Activated CD4-positive, alpha-beta memory T cell treated with anti-CD3 and anti-CD28 coated beads for 36 hours (primary cell): ENCODE measurements at places on chromosomes 3 and 15. TPM values are rescaled to one million over a fixed set of nuclear protein-coding genes. Genes with fewer than 3 reads are reported as not detected.

The MYO5C gene
- 0.50 TPM for total RNA-seq

The ST8SIA2 gene
- total RNA-seq = not detected

The NPAP1 gene
- not detected for total RNA-seq

DNA sequence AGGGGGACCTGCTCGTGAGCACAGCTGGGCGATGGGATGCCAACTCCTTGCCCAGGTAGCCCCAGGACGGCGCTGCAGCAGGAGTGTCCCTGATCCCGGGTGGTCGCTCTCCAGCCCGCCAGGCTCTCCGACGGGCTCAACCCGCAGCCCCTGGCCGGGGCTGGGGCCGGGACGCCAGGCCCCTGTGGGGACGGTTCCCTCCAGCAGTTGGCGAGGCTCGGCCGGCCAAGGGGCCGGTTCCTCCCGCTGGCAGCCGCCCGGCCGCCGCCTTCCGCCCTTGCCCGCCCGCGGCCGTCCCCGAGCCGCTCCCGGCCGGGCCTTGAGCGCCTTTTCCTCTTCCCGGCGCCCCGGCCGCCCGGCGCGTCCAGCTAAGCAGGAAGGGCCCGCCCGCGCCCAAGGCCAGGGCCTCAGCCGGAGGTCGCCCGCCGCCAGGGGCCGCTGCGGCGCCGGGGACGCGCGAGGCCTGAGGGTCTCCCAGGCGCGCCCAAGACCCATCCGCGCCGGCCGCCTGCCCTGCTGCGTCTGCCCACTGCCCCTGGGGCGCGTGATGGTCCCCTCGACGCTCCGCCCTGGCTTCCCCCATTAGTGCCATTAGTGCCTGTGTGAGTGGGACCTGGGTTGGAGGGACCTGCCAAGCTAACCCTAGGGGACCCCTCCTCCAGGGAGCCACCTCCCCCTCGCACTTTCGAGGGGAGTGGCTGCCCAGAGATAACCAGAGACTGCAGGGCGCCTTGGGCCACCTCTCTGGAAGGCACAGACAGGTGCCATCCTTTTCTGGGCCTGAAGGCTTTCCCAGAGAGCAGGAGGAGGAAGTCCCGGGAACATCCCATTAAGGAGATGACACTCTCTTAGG, 106.4 kb downstream of the FBLN2 start:
- peak; percentile 41 for DNase-seq

- no peak for DNase-seq
These were observed 300.4 kb upstream of the STT3B start for GRCh38 chr3:31232055-31233025.
